ENCODE measurements at places on chromosomes 12 and 14. TPM values are rescaled to one million over a fixed set of nuclear protein-coding genes. Genes with fewer than 3 reads are reported as not detected.

The ANGEL1 gene
- 21.5 TPM for total RNA-seq

The TAS2R42 gene
- not detected for total RNA-seq

DNA sequence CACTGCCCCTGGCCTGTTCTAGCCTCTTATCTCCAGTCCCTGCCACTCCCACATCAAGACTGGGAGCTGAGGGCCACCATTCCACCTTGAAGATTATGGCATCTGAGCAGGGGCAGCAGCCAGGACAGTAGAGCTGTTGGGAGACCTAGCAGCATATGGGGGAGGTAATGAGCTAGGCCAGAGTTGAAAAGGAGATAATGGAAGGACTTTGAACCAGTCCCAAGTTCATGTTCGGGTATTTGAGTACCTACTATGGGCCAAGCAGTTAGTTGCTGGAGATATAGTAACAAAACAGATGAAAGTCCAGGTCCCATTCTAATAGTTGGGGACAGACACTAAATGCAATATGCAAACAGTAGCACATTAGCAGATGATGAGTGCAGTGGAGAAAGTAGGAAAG is 151.5 kb downstream of the PLXNC1 start:
- no peak for DNase-seq

DNA sequence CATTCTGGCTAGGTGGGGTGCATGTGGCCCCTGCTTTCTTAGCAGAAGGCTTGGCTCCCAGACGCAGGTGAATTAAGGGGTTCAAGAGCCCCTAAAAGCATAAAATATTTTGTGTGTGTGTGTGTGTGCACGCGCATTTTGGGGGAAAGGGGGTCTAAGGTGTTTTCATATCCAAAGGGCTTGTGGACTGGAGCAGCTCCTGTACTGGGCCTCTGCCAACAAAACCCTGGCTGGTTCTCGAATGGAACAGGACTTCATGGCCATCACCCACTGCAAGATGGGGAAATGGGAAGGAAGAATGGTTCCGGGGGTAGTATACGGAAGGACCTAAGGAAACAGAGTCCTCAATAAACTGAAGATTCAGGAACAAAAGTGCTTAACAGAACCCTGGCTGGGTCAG is 3.9 kb upstream of the ATN1 start:
- DNase-seq = no peak

All from endodermal cell (in vitro differentiated cells).